ENCODE measurements at places on chromosomes 13 and 19.

- no peak for DNase-seq
Measured at GRCh38 chr19:46451352-46451751, 20.0 kb downstream of the PNMA8A start.

DNA sequence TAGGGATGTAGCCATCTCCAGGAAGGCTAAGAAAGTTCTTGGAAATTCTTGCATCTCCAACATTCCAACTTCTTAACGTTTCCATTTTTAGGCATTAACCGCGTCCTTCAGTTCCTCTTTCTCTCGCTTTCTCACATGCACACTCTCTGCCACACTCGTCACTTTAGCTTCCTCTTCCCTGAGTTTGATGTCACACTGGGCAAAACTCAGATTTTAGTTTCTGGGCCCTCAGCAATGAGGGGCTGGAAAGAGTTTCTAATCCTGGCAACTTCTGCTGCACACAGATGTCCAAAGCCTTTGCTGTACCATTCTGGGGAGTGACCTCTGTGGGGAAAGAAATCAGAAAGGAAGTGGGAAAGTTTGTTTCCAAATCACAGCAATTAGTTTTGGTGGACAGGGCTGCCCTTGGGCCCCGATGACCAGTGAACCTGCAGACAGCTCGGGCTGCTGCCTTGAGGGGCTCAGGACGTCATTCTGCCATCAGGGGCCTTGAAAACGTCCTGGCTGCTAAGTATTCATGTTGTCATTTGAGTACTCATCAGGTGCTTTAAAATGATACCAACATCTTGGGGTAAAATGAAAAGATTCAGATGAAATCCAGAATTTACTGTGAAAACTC, 89.3 kb downstream of the KL start:
- DNase-seq = no peak

DNA sequence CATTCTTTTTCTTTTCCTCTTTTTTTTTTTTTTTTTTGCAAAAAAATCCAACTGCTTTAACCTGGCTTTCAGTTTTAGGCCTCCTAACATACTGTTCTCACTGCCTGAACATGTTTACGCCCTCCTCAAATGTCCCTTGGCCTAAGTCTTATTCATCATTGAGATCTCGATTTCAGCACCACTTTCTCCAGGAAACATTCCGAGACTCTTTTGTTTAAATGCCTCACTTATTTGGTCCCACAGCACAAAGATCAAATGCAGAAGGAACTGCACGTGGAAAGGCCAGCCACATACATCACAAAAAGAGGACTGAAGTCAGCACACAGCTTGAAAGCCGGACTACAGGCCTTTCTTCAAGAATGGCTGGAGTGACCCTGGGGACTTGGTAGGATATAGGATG, 79.2 kb upstream of the POMP start:
- no peak for DNase-seq

DNA sequence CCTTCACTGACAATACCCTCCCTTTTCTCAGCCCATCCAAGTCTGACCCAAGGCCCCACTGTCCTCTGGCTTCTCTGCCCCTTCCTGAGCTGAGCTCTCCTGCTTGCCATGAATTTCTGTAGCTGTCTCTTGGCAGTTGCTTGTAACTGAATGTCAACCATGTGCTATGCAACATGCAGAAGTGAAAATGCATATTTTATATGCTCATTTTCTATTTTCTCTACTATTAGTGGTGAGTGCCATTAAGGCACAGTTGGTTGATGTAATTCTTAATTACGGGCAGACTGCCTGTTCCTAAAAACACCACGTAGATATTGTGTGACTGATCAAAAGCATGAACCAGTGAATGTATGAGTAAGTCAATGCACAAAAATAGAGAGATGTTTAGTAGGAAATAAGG, 29.6 kb downstream of the TNFSF11 start:
- no peak for DNase-seq

- no peak for DNase-seq
Measured at GRCh38 chr13:27077451-27077850, 94.2 kb downstream of the USP12 start.

- no peak for DNase-seq
Measured at GRCh38 chr13:76023652-76024051, 387.5 kb downstream of the LMO7 start.

DNA sequence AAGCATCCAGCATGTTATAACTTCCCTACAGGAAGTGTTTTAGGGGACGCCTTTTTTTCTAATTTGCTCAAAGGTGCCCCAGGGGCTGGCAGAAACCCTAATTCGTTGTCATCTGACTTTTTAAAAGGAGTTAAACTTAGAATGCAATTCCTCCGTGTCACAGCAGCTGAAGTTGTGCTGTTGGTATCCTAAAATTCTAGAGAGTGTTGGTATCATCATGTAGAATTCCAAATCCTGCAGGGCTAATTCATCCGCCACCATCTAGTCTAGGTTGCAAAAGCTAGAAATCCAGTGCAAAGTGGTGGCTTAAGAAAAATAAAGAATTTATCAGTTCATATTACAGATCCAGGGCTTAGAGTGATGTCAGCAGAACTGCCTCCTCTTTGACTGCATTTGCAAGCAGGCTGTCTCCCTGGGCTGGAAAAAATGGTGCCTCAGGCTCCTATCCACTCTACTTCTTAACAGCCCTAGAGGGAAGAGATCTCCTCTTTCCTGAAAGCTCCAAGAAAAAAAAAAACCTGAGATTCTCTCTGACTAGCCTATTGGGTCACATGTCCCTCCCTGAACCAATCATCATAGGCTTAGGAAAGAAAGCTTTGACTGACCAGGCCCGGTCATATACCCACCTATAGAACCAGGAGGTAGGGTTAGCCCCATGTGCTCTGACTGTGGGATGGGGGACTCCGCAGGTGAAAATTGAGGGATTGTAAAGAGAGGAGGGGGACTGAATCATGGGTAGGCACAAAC, 73.0 kb downstream of the MAP4K1 start:
- DNase-seq = no peak

DNA sequence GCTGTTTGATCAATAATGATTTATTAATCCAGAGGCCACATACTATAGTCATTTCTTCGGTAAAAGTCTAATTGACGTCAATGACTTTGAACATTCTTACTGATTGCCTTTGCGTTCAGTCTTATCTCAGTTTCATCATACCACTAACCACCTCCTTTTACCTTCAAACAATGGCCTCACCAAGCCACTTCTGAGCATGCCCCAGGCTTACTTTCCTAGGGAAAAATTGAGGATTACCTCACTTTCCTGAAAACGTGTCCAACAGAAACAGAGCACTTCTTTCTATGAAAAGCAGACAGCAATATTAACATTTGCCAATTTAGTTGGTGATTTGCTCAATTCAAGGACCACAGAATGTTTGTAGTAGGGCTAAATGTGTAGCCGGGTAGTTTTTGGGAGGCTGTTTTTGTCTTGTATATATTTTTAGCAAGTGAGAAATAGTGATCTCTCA, 157.6 kb downstream of the KLF5 start:
- DNase-seq = no peak

DNA sequence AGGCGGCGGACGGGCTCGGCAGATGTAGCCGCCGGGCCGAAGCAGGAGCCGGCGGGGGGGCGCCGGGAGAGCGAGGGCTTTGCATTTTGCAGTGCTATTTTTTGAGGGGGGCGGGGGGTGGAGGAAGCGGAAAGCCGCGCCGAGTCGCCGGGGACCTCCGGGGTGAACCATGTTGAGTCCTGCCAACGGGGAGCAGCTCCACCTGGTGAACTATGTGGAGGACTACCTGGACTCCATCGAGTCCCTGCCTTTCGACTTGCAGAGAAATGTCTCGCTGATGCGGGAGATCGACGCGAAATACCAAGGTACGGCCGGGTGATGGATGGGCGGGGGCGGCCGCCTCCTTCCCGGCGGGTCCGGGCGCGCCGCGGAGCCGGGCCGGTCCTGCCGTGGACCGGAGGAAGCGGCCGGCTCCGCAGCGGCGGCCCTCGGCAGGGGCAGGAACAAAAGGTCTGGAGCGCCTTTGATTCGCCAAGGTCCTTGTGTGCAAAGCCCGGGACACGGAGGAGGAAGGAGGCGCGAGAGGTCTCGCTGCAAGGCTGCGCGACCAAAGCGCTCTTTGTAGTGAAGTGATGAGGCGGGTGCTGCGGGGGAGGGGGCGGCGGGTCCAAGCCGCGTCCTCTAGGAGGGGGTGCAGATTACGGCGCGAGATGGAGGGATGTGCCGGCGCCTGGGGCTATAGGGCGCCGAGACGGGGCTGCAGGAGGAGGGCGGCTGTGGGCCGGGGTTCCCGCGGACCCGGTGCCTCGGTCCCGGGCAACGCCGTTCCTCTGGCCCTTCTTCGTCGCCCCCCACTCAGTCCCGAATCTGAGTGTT, 689 bp downstream of the ING1 start:
- peak; percentile 78 for DNase-seq

- peak; percentile 27 for DNase-seq
Measured at GRCh38 chr19:31054430-31054829, 294.8 kb downstream of the TSHZ3 start.

DNA sequence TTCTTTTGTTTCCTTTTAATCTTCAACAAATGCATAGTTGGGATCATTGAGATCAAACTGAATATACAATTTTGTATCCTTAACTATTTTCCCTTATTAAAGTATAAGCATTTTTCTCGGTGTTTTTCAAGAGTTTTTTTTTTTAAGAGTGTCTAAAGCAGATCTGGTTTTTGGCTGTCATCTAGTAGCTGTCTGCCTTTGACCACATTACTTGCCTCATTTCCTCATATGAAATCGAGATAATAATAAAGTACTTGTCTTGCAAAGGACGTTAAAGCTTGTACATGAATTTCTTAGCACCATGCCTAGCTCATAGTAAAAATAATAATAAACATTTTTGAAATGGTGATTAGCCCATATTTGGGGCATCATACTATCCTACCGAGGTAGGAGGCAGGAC, 121.2 kb downstream of the PDS5B start:
- no peak for DNase-seq

DNA sequence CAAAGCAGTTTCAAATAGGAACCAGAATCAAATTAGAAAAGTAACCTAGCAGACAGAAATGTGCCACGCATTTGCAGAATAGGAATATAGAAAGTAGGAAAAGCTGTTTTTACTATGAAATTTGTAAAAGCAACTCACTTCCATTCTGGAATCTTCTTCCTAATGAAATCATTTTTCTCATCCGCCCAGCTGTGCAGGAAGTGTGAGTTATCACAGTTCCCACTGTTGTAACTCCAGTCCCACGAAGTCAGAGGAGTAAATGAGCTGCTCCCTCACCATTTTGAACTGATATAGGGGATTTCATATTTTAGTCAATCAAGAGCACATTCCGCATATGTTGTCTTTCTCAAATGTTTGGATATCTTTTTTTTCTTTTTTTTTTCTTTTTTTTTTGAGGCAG, 230.8 kb downstream of the TBC1D4 start:
- no peak for DNase-seq

DNA sequence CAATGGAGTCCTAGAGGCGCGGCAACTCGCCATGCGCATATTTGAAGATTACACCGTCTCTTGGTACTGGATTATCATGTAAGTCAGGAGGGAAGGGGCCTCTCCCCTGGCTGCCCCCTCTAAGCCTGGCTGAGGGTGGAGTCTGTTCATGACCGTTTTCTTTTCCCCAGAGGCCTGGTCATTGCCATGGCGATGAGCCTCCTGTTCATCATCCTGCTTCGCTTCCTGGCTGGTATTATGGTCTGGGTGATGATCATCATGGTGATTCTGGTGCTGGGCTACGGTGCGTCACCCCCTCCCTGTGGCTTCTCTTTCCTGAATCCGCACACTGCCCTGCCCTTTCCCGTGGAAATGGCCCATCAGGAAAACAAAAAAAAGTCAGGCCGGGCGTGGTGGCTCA, 6.5 kb downstream of the SLC44A2 start:
- no peak for DNase-seq

GRCh38 chr19:2215281-2215751, 20.8 kb downstream of the PLEKHJ1 start:
- peak; percentile 47 for DNase-seq

DNA sequence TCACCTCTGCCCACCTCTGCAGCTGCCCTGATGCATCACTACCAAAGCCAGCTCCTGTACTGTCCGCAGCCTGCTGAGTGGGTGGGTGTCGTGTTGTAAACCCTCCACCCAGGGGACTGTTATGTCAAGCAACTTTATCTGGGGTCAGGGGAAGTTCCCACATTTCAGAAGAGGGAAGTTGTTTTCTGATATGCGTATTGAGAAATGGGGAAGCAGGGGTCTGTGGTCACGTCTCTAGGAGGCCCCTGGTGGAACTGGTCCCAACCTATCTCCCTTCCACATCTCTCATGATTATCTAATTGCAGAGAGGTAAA, 31.2 kb downstream of the CLEC17A start:
- DNase-seq = no peak

DNA sequence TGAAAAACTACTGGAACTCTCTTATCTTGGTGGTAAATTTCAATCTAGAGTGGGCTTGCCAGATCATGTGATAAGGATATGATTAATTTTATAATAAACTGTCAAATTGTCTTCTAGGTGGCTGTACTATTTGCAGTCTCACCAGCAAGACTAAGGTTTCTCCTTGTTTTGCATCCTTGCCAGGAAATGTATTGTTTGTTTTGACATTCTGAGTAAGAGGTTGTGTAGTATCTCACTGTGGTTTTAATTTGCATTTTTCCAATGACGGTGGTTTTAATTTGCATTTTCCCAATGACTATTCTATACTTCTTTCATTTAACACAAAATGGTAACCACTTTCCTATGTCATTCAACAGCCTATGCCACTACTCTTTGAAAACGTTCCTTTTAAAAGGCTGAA, 2.0 kb downstream of the CAB39L start:
- DNase-seq = no peak

DNA sequence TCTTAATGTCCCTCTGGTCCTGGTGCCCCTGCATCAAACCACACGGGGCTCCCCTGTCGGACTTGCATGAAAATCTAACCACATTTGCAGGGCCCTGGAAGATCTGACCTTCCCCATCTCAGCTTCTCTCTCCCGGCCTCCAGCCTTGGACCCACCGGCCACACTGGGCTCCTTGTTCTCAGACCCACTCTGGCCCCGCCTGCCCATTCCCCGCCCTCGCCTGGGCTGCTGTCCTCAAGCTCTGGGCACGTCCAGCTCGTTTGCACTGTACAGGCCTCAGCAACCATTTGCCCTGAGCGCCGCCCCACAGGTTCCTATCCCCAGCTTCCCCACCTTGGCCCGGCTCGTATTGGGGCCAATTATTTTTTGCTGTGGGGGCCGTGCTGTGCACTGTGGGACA, 10.5 kb downstream of the MYO9B start:
- no peak for DNase-seq

DNA sequence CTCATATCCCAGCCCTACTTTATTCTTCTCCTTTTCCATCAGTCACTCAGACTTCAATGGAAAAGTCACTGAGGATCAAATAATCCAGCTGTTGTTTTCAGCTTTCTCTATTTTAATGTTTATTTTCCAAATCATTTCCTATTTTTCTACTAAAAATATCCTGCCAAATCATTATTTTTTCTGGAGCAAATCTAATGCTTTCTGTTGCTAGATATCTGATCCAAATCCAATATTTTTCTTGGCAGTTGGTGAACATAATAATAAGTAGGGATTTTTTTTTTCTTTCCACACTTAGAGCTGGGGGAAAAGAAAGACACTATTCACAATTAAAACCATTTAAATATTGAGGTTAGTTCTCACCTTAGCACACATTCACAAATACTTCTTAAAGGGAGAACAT, 656.1 kb downstream of the DACH1 start:
- no peak for DNase-seq

Measured in activated CD4-positive, alpha-beta T cell treated with anti-CD3 and anti-CD28 coated beads, Interleukin-2, amount 50 U/mL, for 1 hour (primary cell).